ENCODE measurements at places on chromosomes 2 and 18.

- no peak for DNase-seq
These were observed 83.0 kb downstream of the ACSL3 start for GRCh38 chr2:222943820-222944219.

GRCh38 chr2:4900861-4901770 lies 791.1 kb upstream of the SOX11 start:
- DNase-seq: no peak

DNA sequence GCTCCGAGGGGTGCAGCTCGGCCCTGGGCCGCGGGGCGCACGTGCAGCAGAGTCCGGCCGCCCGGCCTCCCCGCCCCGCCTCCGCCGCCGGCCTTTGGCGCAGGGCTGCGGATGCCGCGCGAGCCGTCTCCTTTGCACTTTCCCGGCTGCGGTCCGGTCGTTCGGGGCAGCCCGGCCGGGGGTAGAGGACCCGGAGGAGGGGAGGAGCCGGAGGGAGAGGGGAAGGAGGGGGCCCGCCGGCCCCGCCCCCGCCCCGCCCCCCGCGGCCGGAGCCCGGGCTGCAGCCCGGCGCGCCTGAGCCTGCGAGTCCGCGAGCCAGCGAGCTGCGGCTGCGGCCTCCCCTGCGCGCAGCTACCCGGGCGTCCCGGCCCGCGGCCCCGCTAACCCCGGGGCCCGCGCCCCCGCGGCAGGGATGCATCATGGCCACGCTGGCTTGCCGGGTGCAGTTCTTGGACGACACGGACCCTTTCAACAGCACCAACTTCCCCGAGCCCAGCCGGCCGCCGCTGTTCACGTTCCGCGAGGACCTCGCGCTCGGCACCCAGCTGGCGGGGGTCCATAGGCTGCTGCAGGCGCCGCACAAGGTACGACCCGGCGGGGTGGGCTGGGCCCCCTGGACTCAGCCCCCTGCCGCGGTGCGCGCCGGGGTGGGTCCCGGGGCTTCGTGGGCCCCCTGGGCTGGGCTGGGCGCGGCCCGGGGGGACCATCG lies at the start of gene FHOD3:
FHOD3 (plus strand) TSS at position 297 of the 709 bp plus-strand sequence; CDS start at position 420, 123 bp downstream.
- no peak for DNase-seq

DNA sequence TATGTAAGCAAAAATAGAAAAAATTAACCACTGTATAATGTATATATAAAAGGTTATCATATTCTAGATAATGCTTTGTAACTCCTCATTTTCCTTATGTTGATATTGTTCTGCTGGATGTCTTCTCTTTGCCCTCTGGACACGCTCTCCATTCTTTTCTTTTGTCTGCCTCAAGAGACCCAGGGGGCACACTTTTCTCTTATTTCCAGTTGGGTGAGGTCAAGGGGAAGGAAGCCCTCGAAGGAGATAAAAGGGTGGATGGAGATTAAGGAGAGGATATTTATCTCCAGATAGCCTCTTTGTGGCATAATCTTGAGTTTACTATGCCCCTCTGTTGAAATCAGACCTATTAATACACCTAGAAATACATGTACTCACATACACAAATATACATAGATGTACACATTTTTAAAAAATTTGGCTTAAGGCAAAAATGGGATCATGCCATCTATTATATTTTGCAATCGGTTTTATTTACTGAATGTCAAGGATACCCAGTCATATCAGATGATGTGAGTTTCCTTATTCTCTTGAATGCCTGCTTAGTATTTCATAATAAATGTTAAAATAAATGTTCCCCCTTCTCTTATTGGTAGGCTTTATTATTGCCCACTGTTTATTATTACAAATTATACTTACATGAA lies 65.3 kb downstream of the LCLAT1 start:
- no peak for DNase-seq

DNA sequence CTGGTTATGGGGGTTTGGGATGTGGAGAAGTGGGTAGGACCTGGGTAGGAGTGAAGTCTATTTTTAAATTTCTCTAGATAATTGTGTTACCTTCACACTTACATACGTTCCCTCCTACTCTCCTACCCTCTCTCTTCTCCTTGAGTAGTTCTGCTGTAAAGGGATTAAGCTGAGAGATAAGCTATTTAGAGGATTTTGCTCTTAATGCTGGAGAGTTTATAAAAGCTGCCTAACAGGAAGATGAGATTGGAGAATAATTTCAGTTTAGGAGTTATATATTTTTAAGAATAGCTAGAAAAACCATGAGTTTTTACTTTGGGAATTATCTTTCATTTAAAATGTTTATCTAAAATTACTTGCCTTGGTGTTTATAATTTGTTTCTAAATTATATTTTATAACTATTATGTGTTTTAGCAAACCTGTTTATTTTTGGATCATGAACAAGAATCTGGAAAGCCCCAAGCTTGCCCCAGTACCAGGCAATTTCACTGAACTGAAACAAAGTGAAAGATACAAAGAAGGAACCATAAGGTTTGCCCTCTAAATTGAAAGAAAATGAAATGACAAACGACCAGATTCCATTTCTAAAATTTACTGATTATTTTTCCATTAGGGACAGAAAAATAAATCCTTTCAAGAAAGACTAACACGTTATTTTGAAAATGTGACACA lies 101.5 kb downstream of the ZNF532 start:
- DNase-seq: no peak

DNA sequence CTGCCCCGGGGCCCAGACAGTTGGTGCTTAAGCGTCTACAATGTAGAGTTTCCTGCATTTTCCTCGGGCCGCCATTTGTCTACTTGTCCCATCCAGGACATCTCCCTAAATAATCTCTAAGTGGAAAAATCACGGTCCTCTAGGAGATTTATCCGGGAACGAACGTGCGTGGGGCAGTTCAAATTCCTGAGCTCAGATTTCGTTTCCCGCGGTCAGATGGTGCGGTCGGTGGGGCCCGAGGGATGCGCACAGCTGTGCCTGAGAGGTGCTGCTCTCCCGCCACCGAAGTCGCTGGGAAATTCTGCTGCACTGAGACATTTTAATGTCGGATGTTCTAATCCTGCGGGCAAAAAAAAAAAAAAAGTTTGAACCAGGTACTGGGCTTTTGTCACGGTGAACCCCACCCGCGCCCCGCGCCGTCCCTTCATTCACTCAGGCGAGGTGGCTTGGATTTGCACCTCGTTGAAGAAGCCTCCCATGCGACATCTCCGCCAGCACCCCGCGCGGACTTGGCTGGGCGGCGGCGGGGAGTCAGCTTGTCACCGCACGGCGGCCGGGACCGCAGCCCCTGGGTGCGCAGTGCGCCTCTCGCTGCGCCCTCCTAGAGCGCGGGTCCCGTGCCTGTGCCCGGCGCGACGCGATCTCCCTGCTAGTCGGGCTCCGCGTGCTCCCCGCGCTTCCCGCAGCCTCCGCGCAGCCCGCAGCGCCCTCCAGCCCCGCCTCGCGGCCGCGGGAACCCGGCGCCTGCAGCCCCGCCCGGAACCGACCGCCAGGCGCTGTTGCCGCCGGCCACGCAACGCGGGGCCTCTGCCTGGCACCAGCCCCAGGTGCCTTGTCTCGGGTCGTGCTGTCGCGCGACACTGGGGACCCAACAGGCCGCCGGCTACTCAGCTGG lies 191.9 kb upstream of the TCF4 start:
- no peak for DNase-seq

GRCh38 chr2:153221087-153221486 lies 257.5 kb downstream of the RPRM start:
- DNase-seq: no peak

DNA sequence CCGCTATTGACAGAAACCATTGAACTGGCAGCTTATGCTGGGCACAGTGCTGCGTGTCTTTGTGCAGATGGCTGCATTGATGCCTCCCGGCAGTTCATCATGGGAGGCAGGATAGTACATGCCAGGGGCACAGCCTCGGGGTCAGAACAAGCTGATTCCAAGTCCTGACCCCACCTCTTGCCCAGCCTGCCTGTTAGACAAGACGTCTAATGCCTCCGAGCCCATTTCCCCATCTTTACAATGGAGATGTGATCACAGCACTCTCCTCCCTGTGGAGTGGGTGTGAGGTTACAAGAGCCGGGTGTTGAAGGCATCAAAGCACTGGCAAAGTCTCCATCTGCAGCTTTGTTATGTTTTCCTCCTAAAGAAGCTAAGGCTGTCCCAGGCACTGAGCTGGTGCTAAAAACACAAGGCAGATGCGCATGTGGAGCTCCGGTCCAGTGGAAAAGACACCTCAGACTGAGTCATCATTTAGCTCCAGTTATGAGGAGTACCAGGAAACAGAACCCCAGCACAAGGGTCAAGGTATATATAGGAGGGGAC lies 125.7 kb upstream of the EPAS1 start:
- DNase-seq: no peak

DNA sequence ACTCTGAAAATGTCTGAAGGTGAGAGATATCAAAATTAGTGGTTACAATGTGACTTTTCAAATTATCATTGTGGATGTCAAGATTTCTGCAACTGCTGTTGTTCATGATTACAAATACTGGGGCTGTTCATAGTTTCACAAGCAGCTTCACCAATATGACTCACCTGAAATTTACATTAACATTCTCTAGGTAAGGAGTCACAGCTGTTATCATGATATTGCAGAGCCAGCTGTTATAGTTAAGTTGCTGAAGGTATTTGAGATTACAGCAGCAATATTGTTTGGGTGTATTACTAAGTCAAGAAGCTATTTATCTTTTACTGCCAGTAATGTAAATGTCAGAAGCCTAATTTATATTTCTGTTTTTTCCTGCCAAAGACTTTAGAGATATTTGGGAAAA lies 140.0 kb downstream of the MC4R start:
- DNase-seq: no peak

GRCh38 chr18:49021433-49022129 lies 70.8 kb upstream of the SMAD7 start:
- no peak for DNase-seq

- DNase-seq: no peak
These were observed 188.9 kb downstream of the NDUFA10 start for GRCh38 chr2:239836021-239836765.

GRCh38 chr2:216651351-216651881 lies 18.2 kb downstream of the IGFBP2 start:
- DNase-seq: no peak

GRCh38 chr18:26948703-26949102 lies 83.2 kb upstream of the AQP4 start:
- DNase-seq: no peak

DNA sequence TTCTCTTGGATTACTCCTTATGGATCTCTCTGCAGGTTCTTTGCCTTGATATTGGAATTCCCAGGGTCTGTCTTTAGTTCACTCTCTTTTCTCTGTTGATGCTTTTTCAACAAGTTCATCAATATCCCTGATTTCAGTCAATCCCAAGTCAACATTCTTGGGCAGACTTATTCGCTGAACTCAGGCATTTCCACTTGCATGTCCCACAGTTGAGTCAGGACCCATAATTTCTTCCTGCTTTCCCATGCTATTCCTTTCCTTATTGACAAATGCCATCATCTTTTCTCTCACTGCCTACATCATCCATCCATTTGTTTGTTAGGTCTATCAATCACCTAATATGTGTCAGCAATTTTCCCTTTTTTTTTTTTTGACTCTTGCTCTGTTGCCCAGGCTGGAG lies 11.6 kb downstream of the GPD2 start:
- DNase-seq: no peak

- no peak for DNase-seq
These were observed 94.4 kb upstream of the TSPYL6 start for GRCh38 chr2:54350426-54350825.

DNA sequence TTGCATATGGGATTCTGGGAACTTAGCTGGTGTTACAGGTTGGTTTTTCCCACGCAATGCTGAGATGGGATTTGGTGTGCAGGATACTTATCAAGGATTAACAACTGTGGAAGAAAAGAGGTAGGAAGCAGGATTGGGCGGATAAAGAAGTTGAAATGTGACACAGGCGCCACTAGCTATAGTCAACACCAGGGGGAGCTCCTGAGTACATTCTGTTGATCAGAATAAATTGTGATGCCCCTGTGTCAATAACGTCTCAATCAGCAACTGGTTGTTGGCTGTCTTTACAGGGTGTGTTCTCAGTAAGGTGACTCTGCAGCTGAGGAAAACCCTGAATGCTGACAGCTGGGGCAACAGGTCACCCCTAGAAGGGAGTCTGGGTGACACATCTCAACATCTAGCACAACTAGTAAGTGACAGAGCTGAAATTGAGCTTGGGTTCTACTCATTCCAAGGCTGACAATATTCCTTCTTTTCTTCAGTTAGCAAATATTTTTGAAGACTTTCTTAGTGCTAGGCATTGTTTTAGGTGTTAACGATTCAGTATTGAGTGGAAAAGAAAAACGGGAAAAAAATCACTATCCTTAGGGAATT lies 143.0 kb downstream of the ARL6IP6 start:
- DNase-seq: no peak

GRCh38 chr2:66569321-66569851 lies 134.5 kb downstream of the MEIS1 start:
- DNase-seq: no peak

DNA sequence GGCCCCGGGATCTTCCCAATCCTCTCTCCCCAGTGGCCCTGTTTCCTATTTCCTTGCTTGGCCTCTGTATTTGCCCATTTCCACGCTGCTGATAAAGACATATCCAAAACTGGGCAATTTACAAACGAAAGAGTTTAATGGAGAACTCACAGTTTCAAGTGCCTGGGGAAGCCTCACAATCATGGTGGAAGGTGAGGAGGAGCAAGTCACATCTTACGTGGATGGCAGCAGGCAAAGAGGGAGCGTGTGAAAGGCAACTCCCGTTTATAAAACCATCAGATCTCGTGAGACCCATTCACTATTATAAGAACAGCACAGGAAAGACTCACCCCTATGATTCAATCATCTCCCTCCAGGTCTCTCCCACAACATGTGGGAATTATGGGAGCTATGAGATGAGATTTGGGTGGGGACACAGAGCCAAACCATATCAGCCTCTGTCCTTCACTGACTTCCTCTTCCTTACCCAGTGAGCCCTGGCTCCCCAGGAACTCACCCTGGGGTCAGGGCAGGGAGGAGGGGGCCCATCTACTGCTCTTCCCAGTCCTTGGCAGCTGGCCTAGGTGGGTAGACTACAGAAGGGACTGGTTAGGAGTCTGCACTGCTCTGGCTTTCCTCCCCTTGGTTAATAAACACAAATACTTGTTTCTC lies 105.8 kb upstream of the MYCN start:
- no peak for DNase-seq

GRCh38 chr2:114219456-114219855 lies 223.0 kb upstream of the DPP10 start:
- no peak for DNase-seq

GRCh38 chr2:157302492-157303099 lies 23.0 kb downstream of the ERMN start:
- DNase-seq: no peak

GRCh38 chr2:200056105-200056504 lies 100.7 kb downstream of the MAIP1 start:
- no peak for DNase-seq

GRCh38 chr2:217715484-217715883 lies 287.3 kb downstream of the TNS1 start:
- no peak for DNase-seq

GRCh38 chr2:98532756-98533155 lies 75.6 kb downstream of the COA5 start:
- no peak for DNase-seq
